ENCODE measurements at places on chromosomes 13 and 19. TPM values are rescaled to one million over a fixed set of nuclear protein-coding genes. Genes with fewer than 3 reads are reported as not detected.

DNA sequence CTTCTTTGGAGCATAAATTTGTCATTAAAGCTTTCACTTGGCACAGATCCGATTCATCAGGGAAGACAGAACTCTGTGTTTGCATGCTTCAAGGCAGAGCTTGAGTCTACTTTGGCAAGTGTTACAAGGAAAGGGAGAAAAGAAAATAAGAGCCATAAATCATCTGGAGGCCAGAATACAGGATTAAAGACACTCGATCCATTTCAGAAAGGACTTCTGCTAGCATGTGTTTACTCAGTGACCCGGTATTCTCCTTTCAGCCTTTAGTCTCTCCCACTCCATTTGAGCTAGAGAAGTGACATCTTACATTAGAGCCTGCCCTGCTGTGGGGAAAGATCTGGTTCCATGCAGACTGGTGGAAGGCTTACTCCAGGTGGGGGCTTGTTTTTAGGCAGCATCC, 306.4 kb downstream of the KLF5 start:
- no peak for DNase-seq

GRCh38 chr19:54047616-54048015, 16.1 kb downstream of the VSTM1 start:
- DNase-seq = no peak

GRCh38 chr19:39128516-39129079, 3.0 kb downstream of the PAK4 start:
- DNase-seq = no peak

DNA sequence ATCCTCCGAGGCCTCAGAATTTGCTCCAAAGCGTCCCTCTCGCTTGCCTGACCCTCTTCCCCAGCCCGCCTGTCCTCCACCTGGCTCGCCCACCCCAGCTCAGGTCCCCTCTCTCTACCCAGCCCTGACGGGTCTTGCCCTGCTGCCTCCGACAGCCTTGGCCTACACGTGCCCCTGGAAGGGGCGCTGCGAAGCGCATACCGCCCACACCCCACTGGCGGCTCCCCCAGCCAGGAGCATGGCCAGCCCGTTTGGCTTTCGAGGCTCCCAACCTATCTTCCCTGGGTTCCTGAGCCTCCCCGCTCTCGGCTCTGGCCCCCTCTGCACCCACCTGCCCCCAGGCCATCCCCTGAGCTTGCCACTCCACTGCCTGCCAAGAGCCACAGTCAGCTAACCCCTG, 4.5 kb downstream of the XAB2 start:
- DNase-seq = no peak

GRCh38 chr13:80259159-80259558, 81.8 kb downstream of the SPRY2 start:
- DNase-seq = no peak

DNA sequence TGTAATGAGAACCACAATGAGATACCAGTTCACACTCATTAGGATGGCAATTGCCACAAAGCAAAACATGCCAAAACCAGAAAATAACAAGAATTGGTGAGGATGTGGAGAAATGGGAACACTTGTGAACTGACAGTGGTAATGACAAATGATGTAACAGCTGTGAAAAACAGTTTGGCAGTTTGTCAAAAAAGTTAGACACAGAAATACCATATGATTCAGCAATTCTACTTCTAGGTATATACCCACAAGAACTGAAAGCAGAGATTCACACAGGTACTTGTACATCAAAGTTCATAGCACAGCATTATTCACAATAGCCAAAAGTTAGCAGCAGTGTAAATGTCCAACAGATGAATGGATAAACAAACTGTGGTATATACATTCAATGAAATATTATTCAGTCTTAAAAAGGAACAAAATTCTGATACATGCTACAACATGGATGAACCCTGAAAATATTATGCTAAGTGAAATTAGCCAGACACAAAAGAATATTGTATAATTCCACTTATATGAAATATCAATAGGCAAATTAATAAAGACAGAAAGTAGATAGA, 96.5 kb downstream of the UGGT2 start:
- DNase-seq = no peak

- peak; percentile 30 for DNase-seq
Measured at GRCh38 chr13:20402881-20403280, 122.8 kb downstream of the CRYL1 start.

Gene PDX1
- 0.08 TPM for total RNA-seq

Gene IGFLR1
- total RNA-seq = 7.0 TPM

Gene LENG9
- 1.3 TPM for total RNA-seq

Gene WDR88
- total RNA-seq = not detected

Measured in liver (tissue), 10 donors.